CD4-positive, alpha-beta T cell treated with Interleukin-10 for 1 hour (primary cell): ENCODE measurements at places on chromosomes 3 and 15.
A peak's percentile ranks its signal among the peaks of the same experiment; 100 is the strongest.

DNA sequence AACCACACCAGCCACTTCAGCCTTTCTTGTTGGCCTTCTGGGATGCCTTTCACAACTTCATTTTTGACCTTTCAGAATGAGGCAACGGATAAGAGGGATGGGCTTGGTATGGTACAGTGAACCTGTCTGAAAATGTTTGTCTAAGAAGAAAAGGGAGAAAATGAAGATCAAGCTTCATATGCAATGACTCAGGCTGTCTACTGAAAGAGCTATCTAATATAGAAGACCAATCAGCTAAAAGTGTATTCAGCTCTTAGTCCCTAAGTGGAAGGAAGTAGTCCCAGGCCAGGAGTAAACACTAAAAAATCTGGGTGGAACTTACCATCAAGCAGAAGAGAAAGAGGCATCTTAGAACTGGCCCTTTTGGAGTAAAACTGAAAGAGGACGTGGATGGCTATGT is 12.2 kb upstream of the UPK1B start:
- DNase-seq = no peak

DNA sequence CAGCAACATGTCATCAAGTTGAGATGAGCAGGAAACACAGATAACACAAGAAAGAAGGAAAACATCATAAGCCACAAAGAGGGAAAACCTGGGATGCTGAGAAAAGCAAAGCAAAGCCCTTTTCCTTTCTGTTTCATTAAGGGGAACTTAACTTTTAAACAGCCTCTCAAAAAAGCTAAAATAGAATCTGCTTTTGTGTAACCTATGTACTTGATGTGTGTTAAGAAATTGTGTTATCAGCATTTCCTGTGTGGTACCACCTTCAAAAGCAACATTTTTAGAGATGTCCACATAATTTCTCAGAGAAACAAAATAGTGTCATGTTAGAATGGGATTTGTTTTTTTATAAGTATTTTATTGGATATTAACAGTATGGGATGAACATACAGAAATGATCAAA is 206.2 kb downstream of the IL20RB start:
- DNase-seq = no peak

DNA sequence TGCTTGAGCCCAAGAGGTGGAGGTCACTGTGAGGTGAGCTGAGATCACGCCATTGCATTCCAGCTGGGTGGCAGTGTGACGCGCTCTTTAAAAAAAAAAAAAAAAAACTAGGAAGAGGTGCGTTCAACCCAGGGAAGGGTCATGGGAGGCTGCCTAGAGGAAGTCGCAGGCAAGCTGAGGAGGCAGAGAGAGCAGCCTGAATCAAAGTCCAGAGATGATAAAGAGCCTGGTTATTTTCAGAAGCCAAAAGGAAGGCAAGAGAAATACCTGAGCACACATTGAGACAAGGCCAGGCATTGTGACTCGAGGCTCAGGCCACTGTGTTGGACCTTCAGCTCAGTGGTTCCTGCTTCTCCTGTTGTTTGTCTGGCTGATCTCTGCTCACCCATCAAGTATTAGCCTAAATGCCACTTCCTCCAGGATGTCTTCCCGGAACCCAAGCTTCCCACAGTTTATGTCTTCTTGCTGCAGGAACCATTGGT is 16.1 kb upstream of the GCNT3 start:
- no peak for DNase-seq

DNA sequence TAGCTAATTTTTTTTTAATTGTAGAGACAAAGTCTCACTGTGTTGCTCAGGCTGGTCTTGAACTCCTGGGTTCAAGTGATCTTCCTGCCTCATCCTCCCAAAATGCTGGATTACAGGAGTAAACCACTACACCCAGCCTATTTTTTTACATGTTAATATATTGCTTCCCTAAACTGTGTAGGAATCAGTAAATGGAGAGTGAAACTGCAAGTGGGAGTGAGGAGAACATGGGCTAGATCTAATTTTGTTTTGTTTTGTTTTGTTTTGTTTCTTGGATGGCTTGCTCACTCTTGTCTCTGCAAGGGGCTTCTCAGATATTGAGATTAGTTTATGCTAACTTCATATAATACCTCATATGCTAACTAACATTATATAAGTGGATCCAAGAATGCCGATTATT is 31.5 kb downstream of the PARP15 start:
- DNase-seq = no peak

GRCh38 chr3:153032891-153033290 is 129.1 kb upstream of the RAP2B start:
- DNase-seq = no peak

DNA sequence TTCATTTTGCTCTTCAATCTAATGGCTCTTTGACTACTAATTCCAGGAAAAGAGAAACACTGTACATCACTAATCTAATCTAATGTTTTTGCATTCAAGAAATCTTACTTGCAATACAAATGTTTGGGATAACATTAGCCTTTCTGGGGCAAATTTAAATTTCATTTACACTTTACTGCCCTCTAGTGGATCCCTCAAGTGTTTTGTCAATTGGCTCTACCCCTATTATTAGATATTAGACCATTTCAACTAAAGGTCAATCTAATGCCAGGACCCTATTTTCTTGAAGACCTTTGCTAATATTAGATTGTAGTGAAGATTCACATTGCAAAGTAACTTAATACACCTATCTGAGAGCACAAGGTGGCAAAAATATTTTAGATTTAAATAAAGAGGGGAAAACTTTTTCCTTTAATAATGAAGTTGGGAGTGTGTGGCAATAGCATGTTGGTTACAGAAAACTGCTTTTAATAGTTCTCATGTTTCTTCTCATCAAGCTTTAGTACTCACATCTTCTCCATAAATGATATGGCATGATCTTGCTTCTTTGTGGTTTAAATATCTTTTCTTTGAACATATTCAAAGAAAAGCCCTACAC is 5.0 kb downstream of the C2CD4A start:
- DNase-seq = peak; percentile 58

GRCh38 chr3:59803268-59803667 is 753.4 kb upstream of the CFAP20DC start:
- no peak for DNase-seq

- no peak for DNase-seq
Observed at GRCh38 chr3:41190509-41191284, 8.6 kb upstream of the CTNNB1 start.

- DNase-seq = no peak
Observed at GRCh38 chr15:91698241-91698640, 155.3 kb upstream of the SLCO3A1 start.

- no peak for DNase-seq
Observed at GRCh38 chr3:52039846-52040245, 16.5 kb downstream of the DUSP7 start.

DNA sequence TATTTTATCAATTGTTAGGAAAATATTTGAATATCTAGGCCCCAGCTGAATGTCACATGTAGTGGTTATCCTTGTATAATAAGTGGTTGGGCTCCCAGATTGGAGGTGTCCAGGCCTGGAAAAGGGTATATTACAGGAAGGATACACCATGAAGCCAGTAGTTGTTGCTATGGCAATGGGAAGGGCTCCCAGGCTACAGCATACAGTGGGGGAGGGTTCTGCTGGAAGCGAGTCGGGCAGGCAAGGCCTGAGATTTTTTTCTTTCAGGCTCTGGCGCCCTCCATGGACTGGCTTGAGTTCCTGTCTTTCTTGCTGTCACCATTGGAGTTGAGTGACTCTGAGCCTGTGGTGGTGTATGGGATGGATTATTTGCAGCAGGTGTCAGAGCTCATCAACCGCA is 8.9 kb downstream of the ECE2 start:
- DNase-seq = peak; percentile 29

DNA sequence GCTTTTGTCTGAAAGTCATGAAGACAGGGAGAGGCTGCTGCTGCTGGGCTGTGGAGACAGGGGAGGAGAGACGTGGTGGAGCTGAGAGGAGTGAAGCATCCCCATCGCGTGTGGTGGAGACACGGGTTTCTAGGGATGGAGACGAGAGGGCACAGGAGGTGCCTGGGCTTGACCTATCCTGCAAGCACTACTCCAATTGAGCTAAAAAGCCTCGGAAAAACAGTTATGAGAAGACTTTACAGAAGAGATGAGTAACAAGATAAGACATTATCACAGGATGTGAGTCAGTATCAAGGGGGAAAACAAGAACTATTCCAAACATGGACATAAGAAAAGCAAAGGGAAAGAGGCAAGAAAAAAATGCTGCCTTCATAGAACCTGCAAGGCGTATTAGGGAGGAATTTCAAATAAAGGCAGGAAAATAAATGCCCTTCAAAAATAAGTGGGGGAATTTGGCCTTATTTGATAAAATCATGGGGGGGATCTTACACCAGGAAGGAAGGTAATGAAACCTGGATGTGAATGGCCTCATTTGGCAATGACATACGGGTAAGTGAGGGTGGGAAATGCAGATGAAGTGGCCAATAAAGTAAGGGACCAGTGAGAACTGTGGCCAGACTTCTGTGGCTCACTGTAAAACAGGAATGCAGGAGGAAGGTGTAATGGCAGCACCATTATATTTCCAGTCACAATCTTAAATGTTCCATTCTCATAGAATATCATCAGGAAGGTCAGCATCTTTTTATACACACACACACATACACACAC is 97.9 kb downstream of the PLD1 start:
- DNase-seq = no peak

- DNase-seq = no peak
Observed at GRCh38 chr3:50539356-50540286, 27.9 kb downstream of the C3orf18 start.

DNA sequence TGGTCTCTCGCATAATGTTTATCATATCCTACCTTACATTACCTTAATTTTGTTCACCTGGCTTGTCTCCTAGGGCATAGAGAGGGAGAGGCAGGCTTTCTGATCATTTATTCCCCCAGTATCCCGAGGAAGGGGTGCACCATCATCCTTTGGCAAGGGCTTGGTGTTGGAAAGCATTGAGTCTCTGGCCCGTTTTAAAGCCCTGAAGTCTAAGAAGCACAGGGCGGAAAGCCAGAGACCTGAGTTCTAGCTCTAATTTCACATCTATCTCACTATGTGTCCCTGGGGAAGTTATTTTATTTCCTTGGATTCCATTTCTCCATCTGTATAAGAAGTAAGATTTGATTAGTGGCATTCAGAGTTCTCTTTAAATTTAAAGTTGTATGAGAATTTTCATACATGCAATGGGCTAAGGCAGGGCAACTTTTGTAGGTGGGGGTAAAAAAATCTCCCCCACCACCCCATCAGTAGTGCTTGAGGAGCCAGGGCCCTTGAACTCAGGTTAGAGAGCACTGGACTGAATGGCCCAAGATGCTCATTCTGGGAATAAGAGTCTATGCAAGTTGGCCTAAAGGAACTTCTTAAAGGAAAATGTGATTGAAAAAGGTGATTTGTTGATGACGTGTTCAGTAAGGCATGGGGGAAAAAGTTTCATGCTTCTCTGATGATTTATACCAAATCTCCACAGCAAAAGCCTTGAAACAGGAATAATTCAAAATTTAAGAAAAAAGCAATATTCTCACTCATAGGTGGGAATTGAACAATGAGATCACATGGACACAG is 10.1 kb downstream of the TMC3 start:
- no peak for DNase-seq

DNA sequence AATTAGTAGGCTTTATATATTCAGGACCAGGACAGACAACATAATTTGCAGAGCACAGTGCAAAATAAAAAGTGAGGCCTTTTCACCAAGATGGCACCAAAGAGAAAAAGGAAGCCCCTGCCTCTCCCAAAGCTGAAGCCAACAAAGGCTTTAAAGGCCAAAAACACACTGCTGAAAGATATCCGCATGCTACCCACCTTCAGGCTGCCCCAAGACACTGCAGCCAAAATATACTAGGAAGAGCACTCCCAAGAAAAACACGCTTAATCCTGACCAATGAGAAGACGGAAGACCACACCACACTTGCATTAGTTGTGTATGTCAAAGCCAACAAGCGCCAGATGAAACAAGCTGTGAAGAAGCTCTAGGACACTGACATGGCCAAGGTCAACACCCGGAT is 38.0 kb downstream of the PIK3CB start:
- no peak for DNase-seq

GRCh38 chr3:184645336-184645735 is 66.5 kb downstream of the MAGEF1 start:
- no peak for DNase-seq

GRCh38 chr3:130825762-130826299 is 68.1 kb upstream of the ATP2C1 start:
- no peak for DNase-seq

GRCh38 chr3:125042725-125043406 is 12.9 kb downstream of the HEG1 start:
- no peak for DNase-seq

- DNase-seq = no peak
Observed at GRCh38 chr3:169404520-169404890, 259.0 kb downstream of the MECOM start.

- no peak for DNase-seq
Observed at GRCh38 chr3:132606085-132606484, 9.0 kb downstream of the ACKR4 start.
